Right forelimb (tissue), 1 donor: ENCODE measurements at places on chromosomes 16 and 17.

DNA sequence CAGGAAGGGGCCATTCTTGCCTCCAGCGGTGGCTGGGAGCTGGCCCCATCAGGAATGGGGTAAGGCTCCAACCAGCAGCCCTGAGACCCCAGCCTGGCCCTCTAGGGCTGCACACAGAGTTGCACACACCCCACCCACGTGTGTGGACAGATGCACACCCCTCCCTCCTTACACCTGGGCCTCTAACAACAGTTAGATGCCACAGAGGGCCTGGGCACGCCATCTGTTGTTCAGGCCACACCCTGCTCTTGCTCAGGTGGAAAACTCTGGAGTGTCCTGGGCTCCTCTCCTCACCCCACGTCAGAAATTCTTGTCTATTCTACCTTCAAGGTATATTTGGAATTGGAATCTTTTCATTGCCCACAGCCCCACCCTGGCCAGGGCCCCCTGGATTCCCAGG is 13.3 kb upstream of the RAI1 start:
- no peak for DNase-seq

- DNase-seq, result peak; percentile 98
Observed at GRCh38 chr17:82458179-82458884, at the start of gene NARF. Gene NARF (plus strand): TSS chr17:82458741. CDS start chr17:82458804, 63 bp downstream.

DNA sequence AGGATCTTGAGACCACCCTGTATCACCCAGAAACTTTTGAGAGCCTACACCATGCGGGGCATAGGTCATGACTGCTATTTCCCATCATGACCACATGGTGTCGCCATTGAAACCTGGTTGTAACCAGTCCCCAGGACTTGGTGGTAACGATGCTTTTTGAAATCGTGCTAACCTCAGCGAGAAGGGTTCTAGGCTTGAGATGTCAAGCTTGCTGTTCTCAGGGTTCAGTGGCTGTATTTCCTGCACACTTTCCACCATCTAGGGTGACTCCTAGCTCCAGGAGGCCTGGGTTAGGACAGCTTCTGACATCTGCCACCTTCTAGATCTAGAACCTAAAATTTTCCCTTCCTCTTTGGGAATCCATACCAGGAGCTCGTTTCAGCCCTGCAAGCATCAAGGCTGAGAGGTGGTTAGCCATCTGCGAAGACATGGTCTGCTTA is 13.0 kb upstream of the SPNS3 start:
- peak; percentile 51 for DNase-seq

DNA sequence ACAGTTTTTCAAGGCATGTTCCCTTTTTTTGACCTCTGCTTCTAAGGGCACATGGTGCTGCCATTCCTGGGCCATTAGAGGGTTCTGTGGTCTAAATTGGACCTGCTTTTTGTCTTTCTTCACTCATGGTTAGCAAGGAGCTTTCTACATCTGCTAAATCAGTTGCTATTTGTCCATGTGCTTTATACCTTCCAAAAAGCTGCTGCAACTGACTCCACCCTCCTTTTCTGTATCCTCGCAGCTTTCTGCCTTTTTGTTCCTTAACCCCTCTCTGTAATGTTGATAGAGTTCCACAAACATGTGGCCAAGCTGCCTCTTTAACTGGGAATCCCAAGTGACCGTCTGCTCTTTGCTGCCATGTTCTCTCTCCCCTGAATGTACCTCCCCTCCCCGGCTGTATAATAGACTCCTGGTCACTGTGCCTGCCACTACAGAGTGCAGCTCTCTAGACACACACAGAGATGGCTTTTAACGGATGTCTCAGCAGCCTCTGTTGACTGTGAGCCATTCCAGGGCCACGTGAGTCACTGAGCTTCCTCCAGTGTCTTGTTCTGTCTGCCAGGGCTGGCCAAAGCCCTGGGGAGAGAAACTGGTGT is 57.4 kb upstream of the TEKT3 start:
- DNase-seq, result no peak

DNA sequence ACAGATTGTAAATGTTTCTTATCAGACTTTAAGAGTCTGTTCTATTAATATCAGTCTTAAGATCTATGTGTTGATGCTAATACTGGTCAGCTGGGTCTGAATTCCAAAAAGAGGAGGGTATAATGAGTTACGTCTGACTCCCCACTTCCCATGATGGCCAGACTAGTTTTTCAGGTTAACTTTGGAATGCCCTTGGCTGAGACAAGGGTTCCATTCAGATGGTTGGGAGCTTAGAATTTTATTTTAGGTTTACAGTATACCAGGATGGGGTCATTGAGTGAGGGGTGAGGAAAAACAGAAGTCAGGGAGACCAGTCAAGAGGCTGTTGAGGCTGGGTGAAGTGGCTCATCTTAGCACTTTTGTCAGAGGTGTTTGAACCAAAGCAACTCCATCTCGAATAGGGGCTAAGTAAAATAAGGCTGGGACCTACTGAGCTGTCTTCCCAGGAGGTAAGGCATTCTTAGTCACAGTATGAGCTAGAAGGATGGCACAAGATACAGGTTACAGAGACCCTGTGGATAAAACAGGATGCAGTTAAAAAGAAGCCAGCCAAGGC is 2.9 kb upstream of the TMEM231 start:
- DNase-seq, result no peak

- no peak for DNase-seq
Observed at GRCh38 chr17:59493867-59494266, 71.5 kb upstream of the DHX40 start.
